ENCODE measurements at places on chromosomes 3 and 15. TPM values are rescaled to one million over a fixed set of nuclear protein-coding genes. Genes with fewer than 3 reads are reported as not detected.
A peak's percentile ranks its signal among the peaks of the same experiment; 100 is the strongest.

DNA sequence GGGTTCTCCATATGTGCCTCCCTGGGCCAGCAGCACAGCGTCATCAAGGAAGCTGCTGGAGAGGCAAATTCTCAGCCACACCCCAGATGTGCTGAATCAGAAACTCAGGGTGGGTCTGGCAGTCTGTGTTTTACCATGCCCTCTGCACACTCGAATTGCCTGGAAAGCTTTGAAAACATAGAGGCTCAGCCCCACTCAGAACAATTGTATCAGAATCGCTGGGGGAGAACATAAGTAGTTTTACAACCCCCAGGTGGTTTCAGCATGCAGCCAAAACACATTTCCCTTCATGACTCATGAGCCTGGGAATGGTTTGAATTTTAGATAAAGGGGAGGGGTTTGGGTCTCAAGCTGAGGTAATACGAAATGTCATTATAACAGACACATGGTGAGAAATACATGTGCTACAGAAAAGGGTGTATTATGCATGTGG is 9.6 kb downstream of the TGM4 start:
- no peak for DNase-seq

- DNase-seq = no peak
Measured at GRCh38 chr3:44338828-44339127, 212 bp downstream of the TCAIM start.

DNA sequence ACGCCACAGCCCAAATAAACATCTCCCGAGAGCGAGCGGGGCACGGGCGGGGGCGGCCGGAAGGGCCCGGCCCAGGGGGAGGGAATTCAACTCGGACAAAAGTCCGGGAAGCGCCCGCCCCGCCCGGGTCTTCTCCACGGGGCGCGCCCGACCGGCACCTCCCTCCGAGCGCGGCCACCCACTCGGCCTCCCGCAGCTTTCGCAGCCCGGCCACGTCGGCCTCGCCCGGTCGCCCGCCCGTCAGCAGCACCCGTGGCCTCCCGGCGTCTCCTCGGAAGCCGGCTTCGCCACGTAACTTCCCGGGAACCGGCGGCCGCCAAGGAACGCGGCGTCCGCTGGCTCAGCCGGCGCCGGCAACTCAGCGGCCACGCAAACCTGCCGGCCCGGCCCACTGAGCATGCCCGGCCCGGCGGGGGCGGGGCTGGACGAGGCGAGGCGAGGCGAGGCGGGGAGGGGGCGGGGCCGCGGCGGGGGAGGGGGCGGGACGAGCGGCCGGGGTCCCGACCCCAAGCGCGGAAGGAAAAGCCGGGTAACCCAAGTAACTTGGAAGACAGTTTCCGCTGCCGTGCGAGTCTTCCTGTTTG is at the start of gene TJP1:
Gene TJP1, minus strand, starts transcription at position 369 of the 584 bp plus-strand sequence. CDS start 440 bp downstream, outside the sequence.
- DNase-seq = peak; percentile 81

The TPRG1 gene
- 0.68 TPM for polyA plus RNA-seq

DNA sequence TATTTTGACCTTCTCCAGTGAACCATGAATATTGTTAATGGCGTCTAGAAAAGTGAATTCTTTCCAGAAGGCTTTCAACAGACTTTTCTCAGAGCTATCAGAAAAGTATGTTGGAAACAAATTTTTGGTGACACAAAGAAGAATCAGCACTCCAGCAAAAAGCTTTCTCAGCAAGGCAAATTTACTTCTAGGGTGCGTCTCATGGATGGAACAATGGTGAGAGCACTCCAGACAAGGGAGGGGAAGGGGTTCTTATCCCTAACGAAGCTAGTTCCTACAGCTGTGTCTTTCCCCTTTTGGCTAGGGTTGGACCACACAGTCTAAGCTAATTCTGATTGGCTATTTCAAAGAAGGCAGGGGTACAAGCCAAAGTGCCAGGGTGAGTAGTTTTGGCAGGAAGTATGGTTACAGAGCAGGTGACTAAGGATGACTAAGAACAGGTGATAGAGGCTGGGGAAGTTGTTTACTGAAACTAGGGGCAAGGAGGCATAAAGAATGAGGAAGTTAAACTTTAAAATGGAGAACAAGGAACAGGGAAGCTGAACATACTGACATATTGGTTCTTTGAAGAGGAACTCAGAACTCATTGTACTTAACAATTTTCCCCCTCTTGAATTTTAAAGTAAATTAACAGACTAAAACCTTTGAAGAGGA is 959.8 kb downstream of the NAALADL2 start:
- DNase-seq = no peak

DNA sequence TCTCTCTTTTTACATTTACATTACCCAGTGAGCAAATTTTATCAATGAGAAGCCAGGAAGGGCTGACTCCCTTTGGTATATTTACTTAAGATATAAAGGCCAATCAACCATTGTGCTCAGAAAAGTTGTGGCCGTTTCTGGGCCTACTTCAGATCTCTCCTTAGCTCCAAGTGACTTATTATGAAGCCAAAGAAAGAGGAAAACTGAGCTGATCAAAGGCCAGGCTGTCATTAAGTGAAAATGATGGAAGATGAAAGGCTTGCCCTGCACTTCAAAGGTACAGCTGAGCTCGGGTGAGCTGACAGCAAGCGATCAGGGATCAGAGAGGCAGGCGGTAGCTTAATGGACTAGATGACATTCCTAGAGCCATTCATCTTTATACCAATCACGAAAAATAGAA is 24.8 kb downstream of the VGLL4 start:
- DNase-seq = no peak

DNA sequence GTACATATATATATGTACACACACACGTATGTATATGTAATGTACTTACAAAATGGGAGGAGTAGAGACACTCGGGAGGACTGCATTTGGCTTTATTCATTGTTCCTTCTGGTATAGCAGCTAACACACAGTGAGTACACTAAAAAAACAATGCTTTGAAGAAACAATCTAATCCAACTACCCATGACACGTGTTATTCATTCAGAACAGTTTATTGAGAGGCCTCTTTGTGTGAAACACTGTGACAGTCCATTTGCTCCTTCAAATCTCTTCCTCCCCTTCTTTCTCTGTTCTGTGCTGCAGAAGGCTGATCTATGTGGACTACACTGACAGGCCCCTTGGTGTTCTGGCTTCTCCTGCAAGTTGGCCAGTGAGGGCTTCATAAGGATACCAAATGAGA is 1075.9 kb upstream of the CFAP20DC start:
- DNase-seq = no peak

DNA sequence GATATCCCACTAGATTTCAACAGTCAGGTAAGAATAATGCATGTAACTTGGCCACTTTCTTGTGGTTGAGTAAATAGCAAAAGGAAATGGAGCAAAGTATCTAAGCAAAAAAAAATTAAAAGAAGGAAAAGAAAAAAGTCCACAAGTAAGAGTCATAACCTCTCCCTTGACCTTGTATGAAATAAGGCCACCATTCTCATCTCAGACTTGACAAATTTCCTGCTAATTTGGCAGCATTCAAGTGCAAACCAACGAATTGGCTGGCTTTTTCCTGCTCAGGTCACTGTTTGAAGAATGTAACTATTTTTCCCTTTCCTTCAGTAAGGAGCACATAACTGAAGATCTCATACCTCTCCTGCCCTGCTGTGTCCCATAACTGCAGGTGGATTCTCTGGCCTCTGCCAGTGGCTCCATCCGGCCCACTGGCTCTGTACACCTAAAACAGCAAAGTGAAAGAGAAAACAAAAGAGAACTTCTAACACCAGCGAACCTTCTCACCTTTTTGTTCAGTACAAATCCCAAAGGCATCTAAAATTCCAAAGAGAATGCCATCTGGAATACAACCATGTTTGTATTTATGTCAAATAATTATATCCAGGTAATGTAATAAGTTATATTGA is 33.4 kb upstream of the RSL24D1 start:
- DNase-seq = no peak

- no peak for DNase-seq
Measured at GRCh38 chr3:12896063-12896985, 55.0 kb upstream of the RPL32 start.

The SUSD5 gene
- 4.5 TPM for polyA plus RNA-seq

The TMEM212 gene
- polyA plus RNA-seq = 0.32 TPM

- DNase-seq = no peak
Measured at GRCh38 chr3:52784931-52785590, 7.7 kb downstream of the ITIH1 start.

The CNTN4 gene
- 30.1 TPM for polyA plus RNA-seq

The QRICH1 gene
- 97.6 TPM for polyA plus RNA-seq

GRCh38 chr3:183122257-183122932 is 23.1 kb upstream of the MCCC1 start:
- DNase-seq = peak; percentile 50

DNA sequence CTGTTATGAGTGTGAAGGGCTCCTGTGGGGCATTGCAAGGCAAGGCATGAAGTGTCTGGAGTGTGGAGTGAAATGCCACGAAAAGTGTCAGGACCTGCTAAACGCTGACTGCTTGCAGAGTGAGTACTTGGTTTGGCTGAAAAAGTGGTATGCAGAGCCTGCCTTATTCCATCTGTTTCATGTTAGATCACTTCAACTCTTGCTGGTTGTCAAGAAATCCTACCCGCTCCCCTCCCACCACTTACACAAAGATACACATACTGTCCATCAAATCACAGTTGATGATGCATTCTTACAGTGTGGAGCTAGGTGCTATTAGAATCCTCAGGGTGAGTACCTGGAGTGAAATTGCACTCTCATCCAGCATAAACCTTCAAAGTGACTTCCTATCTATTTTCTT is 272.1 kb downstream of the UNC13C start:
- no peak for DNase-seq

The TP53BP1 gene
- polyA plus RNA-seq = 110 TPM

The LRRC2 gene
- 1.8 TPM for polyA plus RNA-seq

The PTH1R gene
- 178 TPM for polyA plus RNA-seq

The CLDN18 gene
- 2.7 TPM for polyA plus RNA-seq

- no peak for DNase-seq
Measured at GRCh38 chr3:36124118-36124796, 256.0 kb upstream of the STAC start.

- no peak for DNase-seq
Measured at GRCh38 chr3:71229905-71230657, 353.4 kb downstream of the FOXP1 start.

The CHRM5 gene
- polyA plus RNA-seq = 0.35 TPM

DNA sequence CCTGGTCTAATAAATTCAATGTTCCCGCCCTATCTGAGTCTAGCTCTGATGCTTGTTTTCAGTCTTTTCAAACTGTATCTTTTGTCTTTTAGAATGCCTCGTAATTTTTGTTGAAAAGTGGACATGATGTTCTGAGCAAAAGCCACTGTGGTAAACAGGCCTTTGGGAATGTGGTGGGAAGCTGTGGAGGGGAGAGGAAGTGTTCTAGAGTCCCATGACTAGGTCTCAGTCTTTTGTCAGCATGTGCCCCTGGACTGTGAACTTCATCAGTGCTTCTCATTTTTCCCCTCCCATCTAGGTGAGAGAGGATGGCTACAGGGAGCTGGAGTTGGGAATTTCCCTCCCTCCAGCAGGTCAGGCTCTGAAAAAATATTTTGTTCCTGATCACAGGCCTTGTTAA is 33.7 kb downstream of the SUSD5 start:
- no peak for DNase-seq

DNA sequence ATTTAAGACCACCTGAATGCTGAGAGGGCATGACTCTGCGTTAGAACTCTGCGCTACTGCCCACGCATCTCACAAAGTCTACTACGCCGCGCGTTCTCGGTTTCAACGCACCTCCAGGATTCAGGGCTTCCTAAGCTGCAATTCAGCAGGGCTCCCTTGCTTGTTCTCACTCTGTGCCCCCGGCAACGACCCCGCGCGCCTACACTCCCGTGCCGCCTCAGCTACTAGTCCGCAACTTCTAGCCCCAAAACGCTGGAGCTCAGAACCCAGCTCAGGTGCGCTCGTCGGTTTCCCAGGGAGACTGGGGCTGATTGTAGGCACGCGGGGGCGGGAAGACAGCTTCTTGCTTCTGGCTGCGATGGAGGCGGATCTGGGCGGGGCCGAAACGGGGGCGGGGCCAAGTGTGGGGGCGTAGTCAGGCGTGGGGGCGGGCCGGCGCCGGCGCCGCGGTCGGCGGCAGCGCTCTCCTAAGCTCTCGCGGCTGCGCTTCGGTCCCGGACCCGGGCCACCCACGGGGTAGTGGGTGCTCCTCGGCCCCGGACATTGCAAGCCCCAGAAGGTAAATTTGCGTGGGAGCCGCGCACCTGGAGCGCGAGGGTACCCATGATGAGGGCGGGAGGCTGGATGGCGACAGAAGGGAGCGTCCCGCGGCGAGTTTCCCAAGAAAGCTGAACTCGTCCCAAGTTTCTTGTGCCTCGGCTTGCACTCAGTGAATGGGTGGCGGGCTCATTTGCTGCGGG is at the start of gene ARHGEF26:
Gene ARHGEF26, plus strand, starts transcription at position 430 of the 740 bp plus-strand sequence. CDS start 603 bp downstream, outside the sequence.
- peak; percentile 88 for DNase-seq
